Hepatic stellate cell (primary cell): ENCODE measurements at places on chromosomes 4 and X.

DNA sequence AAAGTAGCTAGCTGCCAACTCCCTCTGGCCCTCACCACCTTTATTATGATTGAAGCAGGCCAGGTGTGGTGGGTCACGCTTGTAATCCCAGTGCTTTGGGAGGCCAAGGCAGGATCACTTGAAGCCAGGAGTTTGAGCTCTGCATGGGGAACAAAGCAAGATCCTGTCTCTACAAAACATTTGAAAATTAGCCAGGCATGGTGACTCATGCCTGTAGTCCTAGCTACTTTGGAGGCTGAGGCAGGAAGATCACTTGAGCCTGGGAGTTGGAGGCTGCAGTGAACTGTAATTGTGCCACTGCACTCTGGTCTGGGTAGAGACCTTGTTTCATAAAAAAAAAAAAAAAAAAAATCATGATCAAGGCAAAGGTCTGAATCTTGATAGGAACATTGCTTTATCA lies 467.0 kb upstream of the DIPK2B start:
- no peak for DNase-seq

- DNase-seq: no peak
These were observed 116.9 kb downstream of the COL25A1 start for GRCh38 chr4:109185548-109185947.

DNA sequence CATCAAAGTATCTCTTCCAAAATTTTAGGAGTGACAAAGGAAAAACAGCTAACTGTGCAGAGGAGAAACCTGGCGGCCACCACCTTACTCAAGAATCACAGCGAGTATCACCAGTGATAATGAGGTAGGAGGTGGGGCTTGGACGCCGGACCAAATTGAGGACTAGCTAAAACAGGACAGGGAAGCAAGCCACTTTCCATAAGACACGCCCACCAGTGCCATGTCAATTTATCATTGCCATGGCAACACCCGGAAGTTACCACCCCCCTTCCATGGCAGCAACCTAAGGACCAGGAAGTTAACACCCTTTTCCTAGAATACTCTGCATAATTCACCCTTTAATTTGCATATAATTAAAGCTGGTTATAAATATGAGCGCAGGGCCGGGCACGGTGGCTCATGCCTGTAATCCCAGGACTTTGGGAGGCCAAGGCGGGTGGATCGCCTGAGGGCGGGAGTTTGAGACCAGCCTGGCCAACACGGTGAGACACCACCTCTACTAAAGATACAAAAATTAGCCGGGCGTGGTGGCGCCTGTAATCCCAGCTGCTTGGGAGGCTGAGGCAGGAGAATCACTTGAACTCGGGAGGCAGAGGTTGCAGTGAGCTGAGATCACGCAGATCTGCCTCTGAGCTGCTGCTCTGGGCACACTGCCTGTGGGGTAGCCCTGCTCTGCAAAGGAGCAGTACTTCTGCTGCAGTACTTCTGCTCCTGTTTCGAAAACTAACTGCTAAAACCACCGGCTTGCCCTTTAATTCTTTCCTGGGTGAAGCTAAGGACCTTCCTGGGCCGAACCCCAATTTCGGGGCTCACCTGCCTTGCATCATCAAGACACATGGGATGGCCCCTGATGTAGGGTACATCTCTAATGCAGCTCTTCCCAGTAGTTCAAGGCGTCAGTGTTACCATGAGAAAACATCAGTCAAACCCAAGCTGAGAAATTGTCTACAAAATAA lies 116.7 kb downstream of the HMX1 start:
- DNase-seq: no peak

- no peak for DNase-seq
These were observed 24.1 kb downstream of the ATP8A1 start for GRCh38 chr4:42632653-42633382.

- peak; percentile 27 for DNase-seq
These were observed 32.9 kb upstream of the DKK2 start for GRCh38 chr4:107069049-107069448.

GRCh38 chr4:95939141-95939540 lies 99.2 kb downstream of the PDHA2 start:
- no peak for DNase-seq

- no peak for DNase-seq
These were observed 18.6 kb downstream of the MEPE start for GRCh38 chr4:87851332-87851731.

GRCh38 chr4:161303551-161303950 lies 860.2 kb downstream of the FSTL5 start:
- no peak for DNase-seq

GRCh38 chr4:1904042-1904441 lies 32.8 kb downstream of the NSD2 start:
- DNase-seq: no peak

DNA sequence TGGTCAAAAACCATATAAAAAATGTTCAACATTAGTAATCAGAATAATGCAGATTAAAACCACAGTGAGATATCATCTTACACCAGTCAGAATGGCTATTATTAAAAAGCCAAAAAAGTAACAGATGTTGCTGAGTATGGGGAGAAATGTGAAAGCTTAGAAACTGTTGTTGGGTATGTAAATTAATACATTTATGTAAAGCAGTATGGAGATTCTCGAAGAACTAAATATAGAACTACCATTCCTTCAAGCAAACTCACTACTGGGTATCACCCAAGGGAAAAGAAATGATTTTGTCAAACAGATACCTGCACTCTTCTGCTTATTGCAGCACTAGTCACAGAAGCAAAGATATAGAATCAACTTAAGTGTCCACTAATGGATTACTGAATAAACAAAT lies 576.4 kb upstream of the EPHA5 start:
- DNase-seq: no peak

- DNase-seq: no peak
These were observed 55.0 kb downstream of the ANXA3 start for GRCh38 chr4:78606530-78607095.
